ENCODE measurements at places on chromosomes 5 and 9.
A peak's percentile ranks its signal among the peaks of the same experiment; 100 is the strongest.

DNA sequence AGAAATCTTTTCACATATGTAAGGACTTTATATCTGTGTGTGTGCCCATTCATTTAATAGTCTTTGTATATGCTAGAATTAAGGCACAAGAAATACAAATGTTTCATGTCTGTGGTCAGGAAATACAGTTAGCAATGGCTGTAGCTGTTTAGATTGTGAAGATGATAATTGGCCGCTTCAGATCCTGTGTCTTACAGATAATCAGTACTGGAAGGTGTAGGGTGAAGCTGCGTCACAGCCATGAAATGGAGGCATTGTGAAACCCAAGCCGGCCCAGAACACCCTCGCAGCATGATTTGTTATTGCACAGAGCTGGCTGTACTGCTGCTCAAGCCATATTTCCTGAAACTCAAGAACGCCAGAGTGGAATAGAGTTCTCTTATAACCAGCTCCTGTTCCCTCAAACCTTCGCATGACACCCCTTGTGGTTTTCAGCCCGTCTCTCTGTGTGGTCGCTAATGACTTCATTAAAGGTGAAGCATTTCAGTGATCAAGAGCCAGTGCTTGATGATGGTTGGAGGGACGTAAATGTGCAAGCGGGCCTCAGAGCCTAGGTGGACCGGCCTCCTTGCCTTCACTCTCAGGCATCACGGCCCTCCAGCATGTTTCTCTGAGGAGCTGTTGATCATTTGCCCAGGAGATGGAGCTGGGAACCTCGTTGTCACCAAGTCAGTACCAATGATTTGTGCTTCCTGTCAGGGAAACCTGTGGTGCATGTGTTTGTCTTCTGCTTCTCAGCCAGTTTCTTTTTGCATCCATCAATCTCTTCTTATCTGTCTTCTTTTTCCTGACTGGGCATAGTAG lies 80.1 kb downstream of the F2RL2 start:
- peak; percentile 55 for DNase-seq

DNA sequence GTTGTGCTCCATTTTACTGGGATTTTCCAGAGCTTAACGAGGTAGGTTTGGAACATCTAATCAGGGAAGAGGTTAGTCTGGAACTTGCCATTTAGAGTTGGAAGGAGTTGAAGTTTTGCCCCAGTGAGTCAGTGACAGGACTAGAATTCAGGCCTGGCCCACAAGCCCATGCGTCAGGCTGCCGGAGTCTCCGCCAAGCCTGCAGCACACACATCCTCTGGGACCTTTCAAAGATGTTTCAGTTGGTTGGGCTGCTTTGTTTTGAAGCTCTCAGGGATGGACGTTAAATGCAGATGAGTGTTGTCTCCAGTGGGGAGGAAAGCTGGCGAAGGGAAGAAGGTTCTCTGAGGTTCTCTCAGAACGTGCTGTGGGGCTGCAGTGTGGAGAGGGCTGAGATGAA lies 147.0 kb downstream of the PSAT1 start:
- DNase-seq: no peak

GRCh38 chr5:146339715-146340259 lies 1.1 kb downstream of the POU4F3 start:
- DNase-seq: no peak

DNA sequence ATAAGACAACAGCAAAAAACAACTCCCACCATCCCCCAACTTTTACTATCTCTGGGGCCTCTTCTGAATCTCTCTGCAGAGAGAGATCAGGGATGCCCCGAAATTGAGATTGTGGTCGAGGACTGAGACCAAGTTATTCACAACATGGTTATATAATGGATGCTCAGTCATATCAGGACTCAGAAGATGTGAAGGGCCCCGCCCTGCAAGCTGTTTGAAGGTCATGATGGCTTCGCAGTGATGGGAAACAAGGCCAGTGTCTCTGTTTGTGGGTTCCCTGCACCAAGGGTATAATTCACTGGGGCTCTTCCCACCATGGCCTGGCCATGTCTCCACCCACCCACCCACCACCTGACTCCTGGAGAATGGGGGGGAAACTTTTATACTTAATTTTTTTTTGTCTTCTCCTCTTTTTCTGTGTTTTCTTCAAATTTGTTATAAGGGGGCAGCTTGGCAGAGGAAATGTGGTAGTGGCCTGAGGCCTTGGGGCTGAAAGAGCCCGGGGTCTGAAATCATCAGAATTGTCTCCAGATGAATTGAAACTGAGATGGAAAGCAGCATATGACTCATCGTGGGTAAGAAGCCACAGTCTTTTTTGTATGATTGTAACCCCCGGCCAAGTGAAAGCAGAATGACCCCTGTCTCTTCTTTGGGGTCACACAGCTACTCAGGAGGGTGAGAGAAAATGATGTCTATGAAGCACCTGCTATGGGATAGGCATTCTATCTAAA lies 15.0 kb upstream of the TEX48 start:
- no peak for DNase-seq

DNA sequence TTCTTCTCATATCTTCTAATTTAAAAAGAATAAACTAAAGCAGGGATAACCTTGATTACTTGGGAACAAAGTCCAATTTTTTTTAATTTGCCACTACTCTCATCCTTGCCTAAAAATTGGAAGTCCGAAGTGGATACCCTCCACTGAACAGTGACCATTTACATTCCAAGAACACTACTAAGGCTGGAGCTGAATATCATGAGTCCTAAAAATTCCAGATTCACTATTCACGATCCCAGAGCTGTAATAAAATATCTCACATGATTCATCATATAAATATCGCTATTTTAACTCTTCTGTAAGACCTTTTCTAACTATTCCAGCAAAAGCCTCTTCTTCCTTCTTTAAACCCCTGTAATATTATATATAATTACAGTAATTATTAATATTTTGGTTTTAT lies 57.4 kb downstream of the ATPSCKMT start:
- no peak for DNase-seq

DNA sequence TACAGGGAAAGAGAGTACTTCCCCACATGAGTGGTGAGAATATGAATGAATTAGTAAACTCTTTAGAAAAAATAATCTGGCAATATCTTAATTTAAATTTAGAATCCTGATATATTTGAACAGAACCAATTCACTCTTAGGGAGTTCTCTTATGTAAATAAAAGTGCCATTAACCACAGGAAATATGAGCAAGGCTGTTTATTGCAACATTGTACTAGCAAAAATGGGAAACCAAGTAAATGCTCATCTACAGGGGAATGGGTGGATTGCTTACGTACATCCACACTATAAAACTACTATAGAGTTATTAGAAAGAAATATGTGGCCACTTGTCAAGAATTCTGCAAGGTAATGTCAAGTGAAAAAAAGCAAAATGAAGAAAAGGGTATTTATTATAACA lies 274.5 kb downstream of the TLE1 start:
- no peak for DNase-seq
